ENCODE measurements at places on chromosomes 11 and 22.

DNA sequence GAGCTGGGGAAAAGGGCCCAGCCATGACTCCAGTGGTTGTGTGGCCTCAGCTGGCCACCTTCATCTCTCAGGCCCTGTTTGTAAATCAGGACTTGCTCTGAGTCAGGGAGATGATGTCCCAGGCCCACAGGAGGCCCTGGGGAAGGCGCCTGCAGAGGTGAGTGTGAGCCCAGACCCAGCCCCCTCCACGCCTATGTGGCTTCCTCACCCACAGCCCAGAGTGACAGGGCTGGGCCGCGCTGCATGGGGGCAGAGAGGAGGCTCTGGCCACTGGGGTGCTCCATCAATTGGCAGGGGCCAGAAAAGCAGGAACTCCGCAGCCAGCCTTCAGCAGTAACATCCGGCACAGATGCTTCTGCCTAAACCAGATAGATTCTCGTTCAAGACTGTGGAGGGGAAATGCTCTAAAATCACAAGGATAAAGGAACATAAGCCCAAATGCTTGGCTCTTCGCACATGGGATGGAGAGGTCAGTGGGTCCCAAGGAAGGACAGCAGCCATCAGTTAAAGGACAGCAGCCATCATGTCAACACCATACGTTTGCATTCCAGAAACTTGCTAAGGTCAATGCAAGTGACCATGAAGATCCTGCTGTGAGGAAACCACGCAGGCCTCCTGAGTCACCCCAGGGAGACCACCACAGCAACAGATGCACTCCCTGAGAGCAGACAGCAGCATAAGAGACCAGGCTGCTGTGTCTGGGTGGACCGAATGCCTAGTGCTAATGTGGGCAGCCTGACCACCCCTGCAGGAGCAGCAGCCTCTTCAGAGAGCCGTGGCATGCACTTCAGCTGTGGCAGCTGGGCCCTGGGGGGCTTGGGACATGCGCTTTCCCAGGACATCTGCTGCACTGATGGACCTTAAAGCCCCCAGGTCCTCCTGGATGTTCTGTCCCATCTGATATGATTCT is 28.3 kb downstream of the OSBPL5 start:
- no peak for DNase-seq

DNA sequence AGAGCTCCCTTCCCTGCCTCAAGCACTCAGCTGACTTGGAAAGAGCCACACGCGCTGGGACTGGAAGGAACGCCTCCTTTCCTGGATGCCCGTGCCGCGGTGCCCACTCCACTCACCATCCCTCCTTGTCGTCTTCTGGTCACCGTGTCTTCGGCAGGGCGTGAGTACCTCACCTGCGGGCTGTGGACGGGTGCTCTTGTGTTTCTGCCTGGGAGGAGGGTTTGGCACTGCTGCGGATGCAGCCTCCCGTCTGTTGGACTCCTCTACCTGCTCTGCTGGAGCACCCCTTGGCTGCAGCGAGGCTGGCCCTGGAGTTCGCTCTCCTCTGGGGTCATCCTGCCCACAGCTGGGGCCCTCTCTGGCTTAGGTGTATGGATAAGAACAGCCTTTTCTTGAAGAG is 612.7 kb downstream of the BRD1 start:
- DNase-seq, result no peak

- no peak for DNase-seq
These were observed 676.9 kb downstream of the BRD1 start for GRCh38 chr22:49150801-49151221.

DNA sequence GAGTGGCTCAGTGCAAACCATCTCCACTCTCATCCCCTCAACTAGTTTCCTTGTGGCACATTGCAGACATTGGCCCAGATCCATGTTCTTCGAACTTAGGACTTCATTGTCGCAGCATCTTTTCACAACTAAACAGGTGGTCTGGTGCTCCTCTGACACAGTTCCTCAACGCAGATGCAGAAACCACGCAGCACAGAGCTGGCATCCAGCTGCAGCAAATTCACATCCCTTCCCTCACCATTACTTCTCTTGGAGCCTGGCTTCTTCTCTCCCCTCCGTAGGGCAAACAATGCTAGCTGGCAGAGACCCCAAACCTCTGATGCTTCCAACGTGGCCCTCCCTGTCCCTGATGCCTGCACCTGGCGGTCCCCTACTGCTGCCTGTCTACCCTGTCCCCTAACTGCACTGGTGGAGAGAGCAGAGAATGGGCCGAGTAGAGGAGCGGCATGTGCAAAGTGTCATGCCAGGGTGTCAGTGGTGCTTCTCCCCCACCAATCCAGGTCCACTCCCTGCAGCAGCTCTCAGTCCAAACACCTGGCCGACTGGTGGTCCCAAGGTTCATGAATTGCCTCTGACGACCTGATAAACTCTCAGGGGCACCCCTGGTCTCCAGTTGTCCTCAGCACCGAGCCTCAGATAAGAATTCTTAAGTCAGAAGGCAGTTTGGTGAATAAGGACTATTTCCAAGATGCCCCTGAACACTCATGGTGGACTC is 18.1 kb downstream of the TMPRSS13 start:
- no peak for DNase-seq

DNA sequence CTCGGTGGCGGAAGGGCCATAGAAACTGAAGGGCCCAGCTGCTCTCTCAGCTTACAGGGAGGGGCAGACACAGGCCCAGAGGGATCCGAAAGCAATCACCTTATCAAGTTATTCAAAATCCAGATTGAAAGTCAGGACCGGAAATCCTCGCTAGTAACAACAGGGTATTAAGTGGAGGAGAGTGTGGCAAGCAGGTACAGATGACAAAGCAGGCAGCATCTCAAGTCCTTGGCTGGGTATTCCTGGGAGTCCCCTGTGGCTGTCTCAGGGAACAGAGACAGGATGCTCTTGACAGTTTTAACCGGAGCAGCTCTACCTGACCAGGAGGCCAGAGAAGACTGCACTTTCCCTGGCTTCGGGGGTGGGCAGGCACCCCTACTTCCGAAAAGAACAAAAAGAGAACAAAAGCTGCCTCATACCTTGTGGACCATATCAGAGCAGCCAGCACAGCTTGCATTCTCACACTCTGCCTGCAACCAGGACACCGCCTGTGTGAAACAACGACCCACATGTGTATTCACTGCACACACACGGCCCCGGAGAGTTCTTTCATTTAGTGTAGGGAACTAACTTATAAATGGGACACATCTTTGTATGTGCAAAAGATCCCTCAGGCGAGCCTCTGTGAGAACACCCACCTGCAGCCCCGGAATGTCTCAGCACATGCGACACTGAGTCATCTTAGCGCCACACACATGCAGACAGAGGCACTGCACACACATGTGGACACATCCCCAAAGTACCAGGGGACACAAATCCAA is 78.3 kb downstream of the MICAL3 start:
- no peak for DNase-seq

- no peak for DNase-seq
These were observed 298.3 kb downstream of the TBC1D22A start for GRCh38 chr22:47060718-47061117.

- peak; percentile 8 for DNase-seq
These were observed 23.1 kb upstream of the GNB1L start for GRCh38 chr22:19877626-19878339.

DNA sequence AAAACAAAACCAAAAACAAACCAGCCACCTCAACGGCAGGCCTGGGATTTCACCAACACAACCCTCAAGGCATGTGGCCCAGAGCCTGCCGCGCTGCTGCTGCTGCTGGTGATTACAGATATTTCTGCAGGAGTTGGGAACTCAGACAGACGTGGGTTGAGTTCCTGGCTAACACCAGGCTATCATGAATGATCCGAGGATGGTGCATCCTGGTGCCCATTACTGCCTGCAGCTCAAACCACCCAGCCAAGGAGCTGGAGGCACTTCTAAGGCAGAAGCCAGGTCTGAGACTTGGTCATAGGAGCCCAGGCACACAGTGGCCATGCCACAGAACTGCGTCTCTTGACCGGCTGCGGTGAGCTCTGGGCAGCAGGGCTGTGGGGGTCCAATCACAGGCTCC is 151.8 kb downstream of the MPPED1 start:
- DNase-seq, result no peak

GRCh38 chr11:96948066-96948465 is 558.3 kb downstream of the JRKL start:
- DNase-seq, result no peak

GRCh38 chr22:36743591-36744412 is 32.1 kb downstream of the IFT27 start:
- no peak for DNase-seq

DNA sequence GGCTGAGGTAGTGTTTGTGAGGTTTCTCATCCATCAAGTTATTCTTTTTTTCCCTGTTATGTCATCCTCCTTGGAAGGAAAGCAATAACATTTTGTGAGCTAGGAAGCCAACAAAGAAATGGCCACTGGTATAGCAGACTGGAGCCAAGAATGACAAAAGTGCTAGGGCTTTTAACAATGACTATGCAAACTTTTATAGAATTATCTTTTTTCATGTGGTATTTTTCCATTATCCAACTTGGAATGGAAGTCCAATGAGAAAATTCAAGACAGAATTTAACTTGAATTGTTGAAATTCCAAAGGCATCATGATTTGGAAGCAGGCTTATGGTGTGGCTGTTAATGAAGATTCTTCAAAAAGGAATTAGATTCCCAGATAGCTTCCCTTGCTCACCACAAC is 216.4 kb upstream of the PDGFD start:
- no peak for DNase-seq

- no peak for DNase-seq
These were observed 13.1 kb upstream of the RPL3 start for GRCh38 chr22:39332441-39333064.

GRCh38 chr22:27993201-27993635 is 74.2 kb upstream of the PITPNB start:
- DNase-seq, result no peak

GRCh38 chr11:62544581-62545436 is 1.8 kb downstream of the AHNAK start:
- peak; percentile 54 for DNase-seq

DNA sequence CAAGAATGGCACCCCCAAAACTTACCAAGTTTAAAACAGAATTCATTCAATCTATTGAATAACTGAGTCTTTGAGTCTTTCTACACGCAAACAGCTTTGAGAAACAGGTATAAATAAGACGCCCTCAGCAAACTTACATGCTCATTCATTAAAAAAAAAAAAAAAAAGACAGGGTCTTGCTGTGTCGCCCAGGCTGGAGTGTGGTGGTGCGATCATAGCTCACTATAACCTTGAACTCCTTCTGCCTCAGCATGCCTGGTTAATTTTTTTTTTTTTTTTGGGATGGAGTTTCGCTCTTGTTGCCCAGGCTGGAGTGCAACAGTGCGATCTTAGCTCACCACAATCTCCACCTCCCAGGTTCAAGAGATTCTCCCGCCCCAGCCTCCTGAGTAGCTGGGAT is 6.1 kb downstream of the PRR14L start:
- no peak for DNase-seq

DNA sequence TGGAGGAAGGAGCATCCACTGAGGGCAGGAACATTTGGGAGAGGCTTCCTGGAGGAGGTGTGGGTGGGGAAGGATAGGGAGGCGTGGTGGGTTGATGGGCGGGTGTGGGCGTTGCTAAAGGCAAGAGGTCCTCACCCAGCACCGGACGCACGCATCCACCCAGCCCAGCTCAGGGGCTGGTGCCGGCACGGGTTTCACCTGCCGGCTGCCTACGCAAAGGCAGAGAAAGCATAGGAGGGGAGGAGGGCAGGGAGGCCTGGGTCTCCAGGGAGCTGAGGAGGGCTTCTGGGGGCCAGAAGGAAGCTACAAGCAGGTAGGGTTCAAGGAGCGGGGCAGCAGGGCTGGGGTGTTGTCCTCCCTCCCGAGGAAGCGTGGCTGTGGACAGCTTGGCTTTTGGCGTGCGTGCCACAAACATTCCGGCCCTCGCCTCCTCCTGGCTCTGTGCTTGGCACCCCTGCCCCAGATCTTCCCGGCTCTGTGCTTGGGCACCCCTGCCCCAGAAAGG is 7.8 kb downstream of the SSH3 start:
- no peak for DNase-seq

DNA sequence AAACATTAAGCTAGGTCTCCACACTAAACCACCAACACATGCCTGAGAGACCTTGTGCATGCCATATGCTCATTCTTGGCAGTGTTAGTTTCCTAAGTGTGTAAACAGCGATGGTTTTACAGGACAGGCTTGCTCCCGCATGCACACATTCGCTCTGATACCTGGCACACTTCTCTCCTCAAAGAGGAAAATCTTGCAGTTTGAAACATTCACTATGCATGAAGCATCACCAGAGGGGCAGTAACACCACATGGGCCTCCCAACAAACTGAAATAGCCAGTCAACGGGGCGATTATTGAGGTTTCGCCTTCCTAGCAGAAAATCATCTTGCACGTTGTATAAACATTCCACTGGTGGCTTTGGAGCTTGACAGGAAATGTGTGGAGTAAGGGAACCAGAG is 52.6 kb downstream of the ABTB2 start:
- no peak for DNase-seq

DNA sequence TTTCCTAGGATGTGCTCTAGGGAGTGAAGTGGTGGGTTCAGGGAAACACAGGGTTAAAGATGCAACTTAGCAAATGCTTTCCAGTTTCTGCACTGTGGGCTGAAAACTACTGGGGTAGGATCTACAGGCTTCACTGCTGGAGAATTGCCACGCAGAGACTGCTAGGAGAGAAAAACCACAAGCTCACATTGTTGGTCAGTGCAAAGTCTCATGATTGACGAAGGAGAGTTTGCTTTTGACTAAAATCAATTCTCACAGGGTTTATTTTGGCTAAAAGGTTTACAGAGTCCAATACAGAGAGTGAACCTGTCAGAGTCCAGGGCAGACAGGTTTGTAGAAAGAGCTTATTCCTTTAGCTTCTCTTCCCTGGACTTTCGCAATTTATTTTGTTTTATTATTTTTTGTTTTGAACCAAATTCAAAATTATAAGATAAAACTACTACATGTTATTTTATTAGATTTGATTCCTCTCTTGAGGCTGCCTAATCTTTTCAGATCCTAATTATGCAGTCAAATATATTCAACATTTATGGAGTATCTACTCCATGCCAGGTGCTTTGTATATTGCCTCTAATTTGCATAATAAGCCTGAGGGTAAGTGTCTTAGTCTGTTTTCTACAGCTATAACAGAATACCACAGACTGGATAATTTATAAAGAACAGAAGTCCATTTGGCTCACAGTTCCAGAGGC is 64.7 kb downstream of the MTNR1B start:
- DNase-seq, result no peak

GRCh38 chr22:32623943-32624342 is 149.3 kb downstream of the FBXO7 start:
- DNase-seq, result no peak
